ENCODE measurements at places on chromosomes 11 and 22. TPM values are rescaled to one million over a fixed set of nuclear protein-coding genes. Genes with fewer than 3 reads are reported as not detected.

GRCh38 chr22:31486951-31487350 is 2.7 kb downstream of the EIF4ENIF1 start:
- DNase-seq: no peak

DNA sequence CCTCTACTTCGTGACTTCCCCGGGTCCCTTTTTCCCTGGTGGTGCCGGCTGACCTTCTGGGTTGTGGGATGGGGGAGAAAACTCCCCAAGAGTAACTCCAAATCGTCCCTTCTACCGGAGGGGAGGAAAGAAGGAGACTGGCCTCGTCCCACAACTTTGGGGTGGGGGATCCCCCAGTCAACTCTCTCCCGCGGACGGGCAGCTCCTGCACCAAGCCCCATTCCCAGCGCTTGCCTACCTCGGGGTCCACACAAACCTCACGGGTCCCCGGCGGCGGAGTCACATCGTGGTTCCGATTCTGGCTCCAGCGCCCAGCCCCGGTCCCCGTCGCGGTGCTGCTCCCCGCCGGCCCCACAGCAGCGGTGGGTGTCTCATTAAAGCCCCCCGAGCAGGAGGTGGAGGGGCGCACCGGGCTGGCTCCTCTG is 317 bp downstream of the BDNF start:
- no peak for DNase-seq

DNA sequence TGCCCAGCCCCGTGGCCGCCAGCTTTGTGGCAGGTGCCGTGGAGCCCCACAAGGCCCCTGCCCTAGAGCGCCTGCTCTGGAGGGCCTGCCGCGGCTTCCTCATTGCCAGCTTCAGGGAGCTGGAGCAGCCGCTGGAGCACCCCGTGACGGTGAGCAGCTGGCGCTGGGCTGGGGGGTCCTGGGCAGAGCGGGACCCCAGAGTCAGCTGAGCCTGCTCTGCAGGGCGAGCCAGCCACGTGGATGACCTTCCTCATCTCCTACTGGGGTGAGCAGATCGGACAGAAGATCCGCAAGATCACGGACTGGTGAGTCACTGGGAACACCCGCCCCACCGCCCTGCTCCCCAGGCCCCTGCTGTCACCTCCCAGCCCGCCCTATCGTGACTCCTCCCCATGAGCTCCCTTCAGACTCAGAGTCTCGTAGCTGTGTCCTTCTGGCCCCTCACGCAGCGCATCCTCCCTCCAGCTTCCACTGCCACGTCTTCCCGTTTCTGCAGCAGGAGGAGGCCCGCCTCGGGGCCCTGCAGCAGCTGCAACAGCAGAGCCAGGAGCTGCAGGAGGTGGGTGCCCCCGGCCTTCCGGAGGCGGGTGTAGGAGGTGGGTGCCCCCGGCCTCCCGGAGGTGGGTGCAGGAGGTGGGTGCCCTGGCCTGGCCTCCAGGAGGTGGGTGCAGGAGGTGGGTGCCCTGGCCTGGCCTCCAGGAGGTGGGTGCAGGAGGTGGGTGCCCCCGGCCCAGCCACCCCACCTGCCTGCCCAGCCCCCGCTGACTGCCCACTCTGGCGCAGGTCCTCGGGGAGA is 4.7 kb downstream of the TCIRG1 start:
- DNase-seq: no peak

DNA sequence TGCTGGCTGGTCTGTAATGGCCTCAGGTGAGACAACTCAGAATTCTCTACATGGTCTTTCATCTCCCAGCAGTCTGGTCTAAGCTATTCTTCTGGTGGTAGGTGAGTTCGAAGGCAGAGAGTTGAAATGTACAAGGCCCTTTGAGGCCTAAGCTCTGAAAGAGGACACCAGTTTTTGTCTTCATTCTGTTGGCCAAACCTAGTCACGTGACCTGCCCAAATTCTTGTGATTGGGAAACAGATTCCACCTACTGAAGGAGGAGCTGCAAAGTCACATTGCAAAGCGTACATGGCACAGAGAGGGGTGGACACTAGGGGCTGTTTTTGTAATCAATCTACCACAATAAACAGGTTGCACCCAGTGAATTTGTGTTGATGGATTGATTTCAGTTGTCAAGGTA is 193.5 kb downstream of the NAV2 start:
- no peak for DNase-seq

GRCh38 chr11:96267496-96268032 is 75.4 kb downstream of the MAML2 start:
- no peak for DNase-seq

- DNase-seq: no peak
Measured at GRCh38 chr11:7603031-7603781, 70.1 kb downstream of the CYB5R2 start.

DNA sequence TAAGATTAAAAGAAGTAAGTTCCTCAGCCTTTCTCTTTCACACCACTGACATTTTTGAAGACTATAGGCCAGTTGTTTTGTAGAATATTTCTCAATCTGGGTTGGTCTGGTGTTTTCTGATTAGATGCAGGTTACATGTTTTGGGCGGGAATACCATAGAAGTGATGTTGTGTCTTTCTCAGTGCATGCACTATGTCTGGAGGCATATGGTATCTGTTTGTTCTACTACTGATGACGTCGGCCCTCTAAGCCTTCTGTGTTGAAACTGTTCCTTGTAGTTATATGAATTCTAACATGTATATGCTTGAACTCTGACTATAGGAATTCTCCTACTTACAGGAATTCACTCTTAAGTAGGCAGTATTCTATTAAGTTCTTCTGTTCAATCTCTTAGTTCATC is 21.6 kb downstream of the ZFTA start:
- no peak for DNase-seq

DNA sequence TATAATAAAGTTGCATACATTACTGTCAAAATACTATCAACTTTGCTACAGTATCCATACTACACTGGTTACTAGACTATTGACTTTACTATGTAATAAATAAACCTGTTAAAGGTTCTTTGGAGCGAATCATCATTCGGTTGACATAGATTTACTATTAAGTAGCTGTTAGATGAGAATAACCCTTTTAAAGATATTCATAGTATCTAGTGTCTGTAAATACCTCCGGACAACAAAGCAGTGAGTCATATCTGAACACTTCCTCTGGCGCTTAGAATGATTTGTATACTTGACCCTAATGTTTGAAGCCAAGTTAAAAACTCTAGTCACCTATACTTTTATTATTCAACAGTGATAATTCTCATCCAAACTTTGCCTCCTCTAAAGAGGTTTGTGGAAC is 84.7 kb downstream of the MSANTD4 start:
- no peak for DNase-seq

GRCh38 chr11:6455070-6455469 is 14.3 kb upstream of the HPX start:
- no peak for DNase-seq

DNA sequence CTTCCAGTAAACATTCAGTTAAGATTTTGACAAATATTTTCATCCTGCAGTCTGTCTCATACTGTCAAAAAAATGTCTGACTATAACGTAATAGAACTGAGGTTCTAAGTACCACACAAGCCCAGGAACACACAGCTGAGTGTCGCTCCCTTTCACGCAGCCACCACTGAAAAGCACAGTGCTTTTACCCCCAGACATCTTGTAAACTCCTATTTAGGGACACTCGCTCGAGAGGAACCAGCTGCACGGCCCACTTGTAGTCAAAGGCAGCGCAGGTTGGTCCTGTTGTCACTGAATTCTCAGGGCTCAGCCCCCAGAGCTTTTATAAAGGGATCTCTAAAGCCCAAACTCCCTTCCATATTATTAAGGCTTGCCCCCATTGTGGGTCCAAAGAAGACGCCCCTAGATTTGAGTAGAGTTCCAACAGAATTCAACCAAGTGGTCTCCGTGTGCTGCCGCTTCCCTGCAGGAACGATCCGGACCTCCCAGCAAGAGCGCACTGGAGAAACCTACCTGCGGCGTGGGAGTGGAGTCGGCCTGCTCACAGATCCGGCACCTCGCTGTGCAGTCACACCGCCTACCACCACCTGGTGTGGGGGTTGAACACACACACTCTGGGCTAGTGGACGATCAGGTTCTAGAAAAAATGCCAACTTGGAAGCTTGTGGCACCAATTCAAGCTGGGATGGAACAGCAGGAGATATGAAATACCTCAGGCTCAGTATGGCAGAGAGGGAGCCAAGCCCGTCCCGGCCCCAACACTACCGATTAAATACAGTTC is 23.4 kb downstream of the ASPHD2 start:
- no peak for DNase-seq

DNA sequence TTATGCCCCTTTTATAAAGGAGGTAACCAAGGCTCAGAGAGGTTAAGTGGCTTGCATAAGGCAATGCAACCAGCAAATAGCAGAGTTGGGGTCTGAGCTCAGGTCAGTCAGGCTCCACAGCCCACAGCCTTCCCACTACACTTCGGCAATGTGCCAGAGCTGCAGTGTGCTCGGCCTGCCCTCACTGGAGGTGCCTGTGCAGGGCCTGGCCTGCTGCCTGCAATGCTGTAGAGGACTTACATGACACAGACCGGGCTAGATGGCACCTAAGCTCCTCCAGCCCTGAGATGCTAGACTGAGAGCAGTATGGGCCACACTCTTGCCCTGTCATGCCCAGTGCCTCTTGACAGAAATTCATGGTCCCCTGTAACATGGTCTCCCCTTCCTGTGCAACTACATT is 49.8 kb downstream of the SERPINH1 start:
- no peak for DNase-seq

DNA sequence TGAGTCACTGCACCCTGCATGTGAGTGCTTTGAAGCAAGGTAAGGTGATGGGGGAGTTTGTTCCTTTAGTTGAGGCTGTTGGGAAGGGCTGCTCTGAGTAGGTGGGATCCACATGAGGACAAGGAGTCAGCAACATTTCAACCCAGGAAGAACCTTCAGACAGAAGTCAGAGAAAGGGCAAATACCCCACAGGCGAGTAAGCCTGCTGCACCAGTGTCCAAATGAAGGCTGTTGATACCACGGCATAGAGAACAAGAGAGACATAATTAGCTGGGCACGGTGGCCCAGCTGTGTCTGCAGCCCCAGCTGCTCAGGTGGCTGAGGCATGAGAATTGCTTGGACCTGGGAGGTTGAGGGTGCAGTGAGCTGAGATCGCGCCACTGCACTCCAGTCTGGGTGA is 54.3 kb upstream of the CLMP start:
- DNase-seq: no peak

DNA sequence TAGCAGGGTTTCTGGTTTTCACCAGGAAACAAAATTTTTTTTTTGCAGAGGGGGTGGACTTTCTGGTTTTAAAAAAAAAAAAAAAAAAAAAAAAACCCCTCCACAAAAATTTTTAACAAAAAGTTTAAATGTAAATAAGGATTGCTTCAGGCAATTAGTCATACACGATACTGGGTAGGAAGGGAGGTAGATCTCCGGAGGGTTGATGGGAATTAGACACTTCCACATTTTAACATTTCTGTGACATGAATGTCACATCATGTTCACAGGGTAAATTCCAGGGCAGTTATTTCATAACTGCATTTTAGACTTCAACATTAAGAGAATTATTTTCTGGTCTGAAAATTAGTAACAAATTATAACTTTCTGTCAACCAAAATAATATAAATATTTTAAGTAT is 15.9 kb downstream of the NUP98 start:
- no peak for DNase-seq

GRCh38 chr11:120568572-120569307 is 57.2 kb downstream of the GRIK4 start:
- DNase-seq: no peak

GRCh38 chr11:118988280-118988679 is 9.7 kb upstream of the CENATAC start:
- no peak for DNase-seq

- no peak for DNase-seq
Measured at GRCh38 chr11:824942-825341, 2.8 kb upstream of the CRACR2B start.

- DNase-seq: no peak
Measured at GRCh38 chr11:102260241-102260640, 57.0 kb upstream of the BIRC3 start.

DNA sequence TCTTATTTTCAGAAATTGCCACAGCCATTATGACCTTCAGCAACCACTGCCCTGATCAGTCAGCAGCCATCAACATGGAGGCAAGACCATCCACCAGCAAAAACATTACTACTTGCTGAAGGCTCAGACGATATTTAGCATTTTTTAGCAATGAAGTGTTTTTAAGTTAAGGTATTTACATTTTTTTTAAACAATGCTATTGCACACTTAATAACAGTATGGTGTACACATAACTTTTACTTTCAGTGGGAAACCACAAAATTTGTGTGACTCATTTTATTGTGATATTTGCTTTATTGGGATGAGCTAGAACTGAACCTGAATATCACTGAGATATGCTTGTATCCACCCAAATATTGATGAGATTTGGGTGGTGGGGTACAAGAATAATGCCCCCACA is 110.9 kb downstream of the TSPAN18 start:
- DNase-seq: no peak

DNA sequence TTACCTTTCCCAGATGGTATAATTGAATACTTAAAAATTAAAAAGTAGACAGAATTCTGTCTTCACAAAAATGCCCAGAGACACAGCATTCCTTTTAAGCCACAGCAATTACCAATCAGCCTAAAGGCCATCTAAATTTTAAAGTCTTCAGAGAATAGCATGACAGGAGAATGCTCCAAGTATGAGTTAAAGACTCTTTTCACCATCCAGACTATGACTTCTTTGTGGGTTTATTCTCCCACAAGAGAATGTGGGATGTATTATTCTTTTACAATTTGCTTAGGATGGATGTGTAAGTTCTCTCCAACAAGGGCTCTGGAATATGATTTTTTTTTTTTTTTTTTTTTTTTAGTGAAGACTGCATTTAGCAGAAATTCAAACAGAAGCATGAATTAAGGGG is 249.9 kb downstream of the TTC28 start:
- DNase-seq: no peak

DNA sequence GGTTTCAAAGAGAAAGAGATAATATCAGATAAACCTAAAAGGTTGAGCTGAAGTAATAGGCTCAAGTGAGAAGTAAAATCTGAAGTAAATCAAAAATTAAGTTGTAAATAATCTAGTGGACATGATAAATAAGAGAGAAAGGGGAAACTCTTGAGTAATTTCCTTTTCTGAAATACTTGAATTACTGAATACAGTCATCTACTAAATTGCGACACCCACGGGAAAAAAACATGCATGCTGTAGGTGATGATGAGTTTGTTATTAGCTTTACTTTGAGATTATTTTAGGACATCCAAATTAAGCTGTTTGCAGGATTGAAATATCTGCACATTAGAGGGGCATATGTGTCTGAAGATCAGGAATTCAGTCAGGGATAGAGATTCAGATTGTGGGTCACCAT is 50.0 kb upstream of the CARD18 start:
- no peak for DNase-seq

The MPEG1 gene
- total RNA-seq: 3.9 TPM

The CNGA4 gene
- total RNA-seq: not detected

The FAM83F gene
- total RNA-seq: 12.8 TPM

The DEFB131B gene
- total RNA-seq: not detected

Data from vagina (tissue), 2 donors.